Inflammatory macrophage treated with lipopolysaccharide for 4 hours (primary cell): ENCODE measurements at places on chromosomes 1 and 21.

GRCh38 chr1:91098299-91098906, 76.6 kb upstream of the ZNF644 start:
- no peak for DNase-seq

- DNase-seq, result no peak
Observed at GRCh38 chr1:111776391-111776790, 20.7 kb downstream of the DDX20 start.

GRCh38 chr21:36436829-36437744, 42.8 kb downstream of the CLDN14 start:
- DNase-seq, result peak; percentile 91

DNA sequence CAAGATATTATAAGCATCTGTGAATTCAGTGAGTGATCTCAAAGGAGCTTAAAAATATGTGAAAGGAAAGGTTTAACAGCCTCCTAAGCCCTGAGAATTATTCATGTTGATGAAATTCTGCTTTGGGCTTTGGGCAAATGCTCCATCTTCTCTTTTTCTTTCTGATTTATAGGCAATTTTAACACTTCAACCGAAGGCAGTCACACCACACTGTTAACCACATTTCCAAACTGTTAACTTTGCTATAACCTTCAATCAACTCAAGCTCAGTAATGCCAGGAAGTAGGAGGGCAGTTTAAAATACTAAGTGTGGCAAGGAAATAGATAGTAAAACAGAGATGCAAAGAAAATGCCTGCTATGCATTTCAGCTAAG, 54.4 kb upstream of the NEK7 start:
- no peak for DNase-seq
